Large intestine (tissue), 12 donors: ENCODE measurements at places on chromosomes 1 and 21. TPM values are rescaled to one million over a fixed set of nuclear protein-coding genes. Genes with fewer than 3 reads are reported as not detected.

The EXTL1 gene
- 0.82 TPM for polyA plus RNA-seq

The PSRC1 gene
- 12.9 TPM for polyA plus RNA-seq

The LCE1B gene
- polyA plus RNA-seq, result not detected

The OPTC gene
- polyA plus RNA-seq, result not detected

The GPR157 gene
- polyA plus RNA-seq, result 27.8 TPM

The S100A7A gene
- not detected for polyA plus RNA-seq
